Fibroblast of the aortic adventitia (primary cell): ENCODE measurements at places on chromosomes 11 and 22. TPM values are rescaled to one million over a fixed set of nuclear protein-coding genes. Genes with fewer than 3 reads are reported as not detected.

VSIG10L2 gene
- total RNA-seq: not detected in 2 replicates

API5 gene
- total RNA-seq: 81.0 and 94.3 TPM in 2 replicates

MS4A2 gene
- 0.16 TPM in 1 of 2 replicates, not detected in the other for total RNA-seq

CNTN5 gene
- total RNA-seq: 0.90 TPM in 1 of 2 replicates, not detected in the other

VSIG2 gene
- not detected in 2 replicates for total RNA-seq

BARX2 gene
- not detected in 2 replicates for total RNA-seq

POTEH gene
- total RNA-seq: not detected in 2 replicates

CACNA1I gene
- under 0.01 and 0.08 TPM in 2 replicates for total RNA-seq

ASRGL1 gene
- total RNA-seq: 0.18 and 0.98 TPM in 2 replicates

PARVA gene
- total RNA-seq: 64.0 and 263 TPM in 2 replicates

KCNJ11 gene
- not detected in 2 replicates for total RNA-seq

YPEL4 gene
- total RNA-seq: 1.4 and 1.7 TPM in 2 replicates

PATE2 gene
- 0.18 and 3.2 TPM in 2 replicates for total RNA-seq

CCDC87 gene
- 0.45 and 1.1 TPM in 2 replicates for total RNA-seq

OR10A2 gene
- not detected in 2 replicates for total RNA-seq

ISX gene
- total RNA-seq: not detected in 2 replicates

DUSP8 gene
- 0.36 TPM in 1 of 2 replicates, not detected in the other for total RNA-seq

IGSF22 gene
- total RNA-seq: not detected in 2 replicates

CLMP gene
- 187 and 235 TPM in 2 replicates for total RNA-seq

GGT5 gene
- total RNA-seq: 4.4 and 27.8 TPM in 2 replicates

DNA sequence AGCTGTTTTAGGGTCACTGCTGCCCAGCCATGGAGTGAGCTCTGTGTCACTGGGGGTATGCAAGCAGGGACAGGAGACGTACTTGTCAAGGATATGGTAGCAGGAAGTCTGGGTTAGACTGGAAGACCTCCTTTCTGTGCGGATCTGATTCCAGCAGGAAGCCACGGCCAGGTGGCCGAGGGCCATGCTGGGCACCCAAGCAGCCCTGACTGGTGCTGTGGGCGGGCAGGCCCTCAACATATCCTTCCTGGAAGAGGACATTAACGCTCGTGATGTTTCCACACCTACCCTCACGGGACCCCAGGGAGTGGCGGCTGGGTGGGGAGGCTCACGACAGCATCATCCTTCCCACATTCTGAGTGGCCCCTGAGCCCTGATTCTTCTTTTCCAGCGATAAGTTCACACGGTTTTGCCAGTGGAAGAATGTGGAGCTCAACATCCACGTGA, 8.7 kb upstream of the ANKRD13D start:
- no peak for DNase-seq

- DNase-seq: no peak
These were observed 2.5 kb downstream of the MPPED2 start for GRCh38 chr11:30583476-30584280.

GRCh38 chr11:73394416-73395296, 18.5 kb downstream of the RELT start:
- no peak for DNase-seq

DNA sequence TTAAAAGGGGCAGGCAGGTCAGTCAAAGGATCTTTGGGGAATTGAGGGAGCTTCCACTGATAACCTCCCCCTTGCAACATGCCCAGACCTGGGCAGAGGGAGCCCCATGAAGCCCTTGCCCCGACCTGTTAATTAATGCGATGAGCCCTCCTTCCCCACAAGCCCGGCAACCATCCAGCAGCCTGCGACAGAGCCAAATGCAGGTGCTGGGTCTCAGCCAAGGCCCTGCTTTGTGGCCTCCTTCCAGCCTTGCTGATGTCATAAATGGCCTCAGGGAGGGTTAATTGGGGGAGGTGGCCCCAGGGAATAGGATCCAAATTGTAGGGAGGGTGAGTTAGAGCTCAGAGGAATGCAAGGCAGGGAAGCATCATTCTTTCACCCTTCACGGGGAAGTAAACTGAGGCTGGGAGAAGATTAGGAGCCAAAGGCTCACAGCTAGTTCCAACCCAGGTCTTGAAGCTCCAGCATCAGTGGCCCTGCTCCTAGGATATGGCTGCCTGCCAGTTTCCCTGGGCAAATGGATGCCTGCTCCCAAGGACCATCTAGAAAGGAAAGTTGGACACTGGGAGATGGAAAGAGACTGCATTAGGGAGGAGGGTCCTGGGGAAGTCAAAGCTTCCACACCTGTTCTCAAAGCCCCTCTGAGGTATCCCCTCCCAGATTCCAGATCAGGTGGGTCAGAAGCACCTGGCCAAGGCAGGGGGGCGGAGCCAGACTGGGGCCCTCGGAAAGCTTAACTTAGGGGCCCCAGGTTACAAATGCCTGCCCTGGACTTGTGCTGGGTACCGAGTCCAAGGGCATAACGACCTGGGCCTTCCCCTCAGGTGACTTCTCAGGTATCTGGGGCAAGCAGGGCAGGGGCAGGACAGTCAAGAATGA, 34.1 kb downstream of the LMO1 start:
- no peak for DNase-seq

GRCh38 chr22:30459181-30460052, 12.4 kb downstream of the SEC14L3 start:
- DNase-seq: peak; percentile 26

DNA sequence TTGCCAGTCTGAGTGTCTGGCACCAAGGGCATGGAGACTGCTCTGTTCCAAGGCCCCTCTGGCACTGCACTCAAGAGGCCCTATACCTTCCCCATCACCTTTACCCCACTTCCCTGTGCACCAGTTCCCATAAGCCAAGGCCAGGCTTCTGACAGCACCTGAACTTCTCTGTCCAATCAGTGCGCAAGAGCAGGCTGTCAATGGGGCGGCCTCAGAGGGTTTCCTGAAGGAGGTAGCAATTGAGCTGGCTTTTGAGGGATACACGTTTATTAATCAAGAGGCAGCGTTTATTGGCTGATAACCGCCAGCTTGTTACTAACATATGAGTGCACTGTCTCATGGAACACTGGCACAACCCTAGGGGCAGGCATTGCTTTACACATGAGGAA, 2.1 kb downstream of the SH3BP1 start:
- DNase-seq: no peak

- DNase-seq: peak; percentile 94
These were observed 79.0 kb downstream of the AASDHPPT start for GRCh38 chr11:106156290-106156937.

DNA sequence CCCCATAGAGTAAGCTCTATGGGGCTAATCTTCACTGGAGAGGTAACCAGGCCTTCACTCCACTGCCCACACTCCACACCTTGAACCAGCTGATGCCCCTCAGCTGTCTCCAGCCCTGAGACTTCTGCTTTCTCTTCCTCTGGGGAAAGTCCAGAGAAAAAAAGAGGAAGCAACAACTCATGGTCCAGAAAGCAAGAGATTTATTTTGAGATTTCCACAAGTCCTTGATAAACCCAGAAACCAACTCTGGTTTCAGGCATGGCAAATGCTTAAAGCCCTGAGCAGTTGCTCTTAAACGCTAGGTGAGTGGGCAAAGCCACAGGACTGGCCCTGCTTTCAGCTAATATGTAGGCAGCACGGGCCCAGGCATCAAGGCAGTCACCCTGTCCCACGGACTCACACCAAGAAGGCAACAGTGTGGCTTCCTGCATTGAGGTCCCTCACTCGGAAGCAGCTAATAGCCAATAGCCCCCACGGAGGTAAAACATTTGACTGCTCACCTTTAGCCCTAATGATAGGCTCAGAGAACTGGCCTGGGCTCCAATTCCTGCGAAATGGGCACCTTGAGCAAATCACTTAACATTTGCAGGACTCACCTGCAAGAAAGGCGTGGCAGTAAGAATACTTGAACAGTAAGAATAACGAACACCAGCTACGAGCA, 4.3 kb downstream of the CYB561A3 start:
- DNase-seq: no peak

- DNase-seq: no peak
These were observed 718.9 kb downstream of the BRD1 start for GRCh38 chr22:49108636-49109315.

- DNase-seq: no peak
These were observed at the start of gene OR8H2 for GRCh38 chr11:56103210-56103737. OR8H2 (plus strand) TSS chr11:56103687; CDS start chr11:56105043, 1,356 bp downstream.

GRCh38 chr11:101096036-101096704, 33.4 kb downstream of the PGR start:
- DNase-seq: peak; percentile 10

DNA sequence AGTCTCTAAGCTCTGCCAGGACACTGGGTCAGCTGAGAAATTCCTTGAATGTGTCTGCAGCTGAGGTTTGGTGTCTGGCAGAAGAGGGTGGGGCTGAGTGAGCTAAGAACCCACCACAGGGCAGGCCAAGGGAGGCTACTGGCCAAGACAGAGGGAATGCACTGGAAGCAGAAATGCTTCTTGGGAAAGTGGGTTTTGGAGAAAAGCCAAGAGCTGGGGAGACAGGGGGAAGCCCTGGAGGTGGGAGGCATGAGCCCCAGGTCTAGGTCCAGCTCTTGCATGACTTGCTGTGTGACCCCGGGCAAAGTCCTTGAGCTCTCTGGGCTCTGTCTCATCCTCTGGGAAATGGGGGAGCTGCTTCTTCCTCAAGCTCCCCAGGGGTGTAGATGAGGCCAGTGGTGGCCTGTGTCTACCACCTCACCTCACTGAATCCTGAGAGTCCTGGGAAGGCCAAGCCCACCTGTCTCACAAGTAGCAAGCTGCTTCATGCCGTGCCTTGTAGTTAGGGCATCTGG, 2.3 kb downstream of the MMP11 start:
- peak; percentile 89 for DNase-seq

GRCh38 chr11:9494316-9494715, 33.5 kb downstream of the ZNF143 start:
- no peak for DNase-seq

GRCh38 chr11:69384251-69385143, 90.5 kb downstream of the MYEOV start:
- DNase-seq: no peak

- no peak for DNase-seq
These were observed 30.5 kb downstream of the RRM1 start for GRCh38 chr11:4125141-4125540.

DNA sequence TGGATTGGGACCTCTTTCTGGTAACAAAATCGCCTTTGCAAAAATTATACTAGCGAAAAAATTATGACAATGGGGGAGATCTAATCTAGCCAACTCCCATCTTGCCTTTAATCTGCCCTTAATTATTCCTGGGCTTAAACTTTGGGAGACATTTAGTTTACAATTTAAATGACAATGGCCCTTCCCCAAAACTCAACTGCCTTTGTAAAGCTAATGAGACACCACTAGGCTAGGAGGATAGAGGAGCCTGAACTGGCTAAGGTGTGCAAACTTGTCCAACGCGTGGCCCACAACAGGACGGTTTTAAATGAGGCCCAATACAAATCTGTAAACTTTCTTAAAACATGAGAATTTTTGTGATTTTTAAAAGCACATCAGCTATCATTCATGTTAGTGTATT, 67.3 kb downstream of the RSF1 start:
- no peak for DNase-seq

DNA sequence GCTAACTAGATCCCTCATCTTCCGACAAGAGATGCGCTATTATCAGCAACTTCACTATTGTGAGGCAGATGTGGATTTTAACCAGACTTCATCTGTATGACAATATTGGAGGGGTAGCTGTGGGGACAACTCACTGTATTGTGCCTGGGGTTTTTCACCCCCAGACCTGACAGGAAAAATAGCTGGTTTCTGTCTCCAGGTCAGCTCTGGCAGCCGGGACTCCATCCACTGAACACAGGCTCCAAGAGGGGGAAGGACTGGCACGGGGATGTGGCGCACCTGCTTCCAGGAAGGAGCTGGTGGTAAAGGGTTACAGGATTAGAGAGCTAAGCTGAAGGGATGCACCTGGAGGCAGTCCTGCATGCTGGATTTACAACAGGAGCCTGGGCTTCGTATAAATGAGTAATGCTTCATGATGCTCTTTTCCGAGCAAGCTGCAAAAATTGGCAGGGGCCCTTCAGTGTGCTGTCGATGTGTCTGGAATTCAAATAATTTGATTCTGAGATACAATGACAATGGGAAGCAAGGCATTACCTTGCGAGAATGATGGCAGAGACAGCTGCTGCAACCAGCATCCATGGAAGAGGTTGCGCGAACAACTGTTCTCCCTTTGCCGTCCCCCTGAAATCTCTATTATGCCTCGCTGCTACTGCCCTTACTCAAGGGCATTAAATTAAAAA, 49.5 kb downstream of the LMO2 start:
- DNase-seq: no peak

- DNase-seq: peak; percentile 16
These were observed 53.2 kb upstream of the FTH1 start for GRCh38 chr11:62020661-62021060.

GRCh38 chr22:37278261-37278660, 4.0 kb upstream of the CYTH4 start:
- DNase-seq: no peak

- DNase-seq: peak; percentile 93
These were observed 6.3 kb downstream of the CEND1 start for GRCh38 chr11:783581-784015.

DNA sequence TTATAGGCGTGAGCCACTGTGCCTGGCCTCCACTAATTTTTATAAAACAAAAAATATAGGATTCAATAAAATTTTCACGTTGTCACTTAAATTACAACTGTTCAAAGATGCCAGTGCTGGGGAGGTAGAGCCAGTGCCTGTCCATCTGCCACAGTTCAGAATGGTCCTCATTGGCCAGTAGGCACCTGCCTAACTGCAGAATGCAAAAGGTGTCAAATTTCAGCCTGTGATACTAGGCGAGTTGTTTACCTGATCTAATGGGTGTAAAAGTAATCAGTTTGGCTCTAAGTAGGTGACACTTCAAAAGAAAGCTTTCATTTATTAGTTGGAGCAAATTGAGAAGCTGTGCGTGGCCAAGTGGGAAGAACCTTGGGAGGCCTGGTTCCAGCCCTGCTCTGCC, 2.4 kb downstream of the SMARCB1 start:
- no peak for DNase-seq

DNA sequence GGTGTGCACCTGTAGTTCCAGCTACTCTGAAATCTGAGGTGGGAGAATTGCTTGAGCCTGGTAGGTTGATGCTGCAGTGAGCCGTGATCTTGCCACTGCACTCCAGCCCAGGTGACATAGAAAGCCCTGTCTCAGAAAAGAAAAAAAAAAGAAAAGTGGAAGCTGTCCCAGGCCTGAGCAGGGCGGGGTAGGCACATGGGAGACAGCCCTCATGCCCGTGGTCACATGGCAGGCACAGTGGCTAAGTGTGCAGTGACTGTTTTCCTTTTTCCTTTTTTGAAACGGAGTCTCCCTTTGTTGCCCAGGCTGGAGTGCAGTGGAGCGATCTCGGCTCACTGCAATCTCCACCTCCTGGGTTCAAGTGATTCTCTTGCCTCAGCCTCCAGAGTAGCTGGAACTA, 7.8 kb downstream of the OTUB1 start:
- no peak for DNase-seq

GRCh38 chr11:71446942-71447688, 1.1 kb downstream of the DHCR7 start:
- peak; percentile 66 for DNase-seq

GRCh38 chr11:119284344-119285157, 32.4 kb downstream of the MCAM start:
- DNase-seq: peak; percentile 64

DNA sequence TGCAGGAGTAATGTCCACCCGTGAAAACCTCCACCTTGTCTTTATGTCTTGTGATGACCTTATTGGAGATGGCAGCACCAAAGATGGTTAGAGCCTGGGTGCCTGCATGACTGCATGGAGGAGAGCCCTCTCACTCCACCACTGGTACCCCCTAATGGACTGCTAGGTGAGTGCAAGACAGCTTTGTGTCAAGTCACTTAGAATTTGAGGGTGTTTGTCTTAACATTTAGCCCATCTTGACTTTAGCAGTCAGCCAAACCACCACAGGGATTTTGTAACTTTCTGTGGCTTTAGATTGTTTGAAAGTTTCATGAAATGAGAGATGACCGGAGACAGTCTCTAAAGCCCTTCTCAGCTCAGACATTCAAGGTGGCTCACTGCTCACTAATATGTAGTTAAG, 232.9 kb upstream of the NCAM1 start:
- no peak for DNase-seq
